ENCODE measurements at places on chromosomes 6 and 20.

DNA sequence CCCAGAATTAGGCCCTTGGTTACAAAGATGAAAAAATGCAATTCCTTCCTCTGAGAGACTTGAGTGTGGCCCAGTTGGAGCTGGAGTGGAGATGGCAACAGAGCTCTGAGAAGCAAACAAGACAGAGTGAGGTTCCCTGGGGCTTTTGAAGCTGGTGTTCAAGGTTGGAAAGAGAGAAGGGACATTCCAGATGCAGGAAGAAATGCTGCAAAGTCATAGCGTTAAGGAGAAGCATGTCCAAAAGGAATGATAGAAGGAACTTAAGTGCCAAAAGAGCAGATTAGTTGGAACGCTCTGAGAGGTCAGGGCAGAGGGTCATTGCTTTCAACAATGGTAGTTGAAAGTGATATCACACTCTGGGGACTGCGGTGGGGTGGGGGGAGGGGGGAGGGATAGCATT is 251.8 kb downstream of the TBC1D7 start:
- DNase-seq = no peak

DNA sequence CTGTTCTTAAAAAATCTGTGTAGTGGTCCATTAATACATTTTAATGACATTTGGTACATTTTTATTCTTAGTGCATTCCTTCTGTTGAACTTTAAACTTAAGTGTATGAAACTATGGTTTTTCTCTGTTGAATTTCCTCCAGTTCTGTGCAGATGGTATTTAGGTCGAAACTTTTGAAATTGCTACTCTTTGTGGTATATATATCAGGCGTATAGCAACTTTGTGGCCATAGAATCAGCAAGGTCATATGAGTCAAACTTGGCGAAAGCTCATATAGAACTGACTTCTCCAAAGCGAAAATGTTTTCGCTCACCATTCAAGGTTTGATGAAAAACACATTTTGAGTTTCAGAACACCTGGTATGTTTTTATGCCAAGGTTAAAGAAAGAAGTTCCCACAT is 93.7 kb downstream of the MAP3K4 start:
- no peak for DNase-seq

- DNase-seq = no peak
Measured at GRCh38 chr6:157271911-157272310, 51.4 kb downstream of the TMEM242 start.

DNA sequence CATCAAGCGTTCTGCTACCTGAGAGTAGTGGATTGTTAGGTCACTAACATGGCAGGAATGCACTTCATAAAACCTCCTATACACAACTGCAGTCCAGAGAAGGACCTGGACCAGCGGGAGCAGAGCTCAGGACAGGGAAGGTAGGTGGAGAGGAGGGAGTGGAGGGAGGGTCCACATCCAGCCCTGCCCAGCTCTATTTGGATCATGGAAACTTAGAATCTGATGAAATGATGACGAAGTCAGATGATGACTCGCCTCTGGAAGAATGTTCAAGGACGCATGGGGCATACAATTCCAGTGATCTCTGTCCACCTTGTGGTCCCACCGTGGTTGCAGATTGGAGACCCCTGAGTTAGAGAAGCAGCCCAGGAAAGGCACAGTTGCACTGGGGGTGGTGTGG is 68.8 kb downstream of the CLIC5 start:
- no peak for DNase-seq

DNA sequence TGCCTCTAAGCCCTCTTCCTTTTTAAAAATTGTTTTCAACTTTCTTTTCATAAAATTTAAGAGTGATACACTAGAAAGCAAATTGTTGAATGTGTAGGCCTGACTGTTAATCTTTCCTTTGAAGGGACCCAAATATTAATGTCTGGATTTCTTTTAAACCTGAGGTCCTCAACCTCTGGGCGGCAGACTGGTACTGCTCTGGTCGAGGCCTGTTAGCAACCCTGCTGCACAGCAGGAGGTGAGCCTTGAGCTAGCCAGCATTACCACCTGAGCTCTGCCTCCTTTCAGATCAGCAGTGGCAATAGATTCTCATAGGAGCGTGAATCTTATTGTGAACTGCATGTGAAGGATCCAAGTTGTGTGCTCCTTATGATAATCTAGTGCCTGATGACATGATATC is 191.2 kb downstream of the MANEA start:
- no peak for DNase-seq

- no peak for DNase-seq
Measured at GRCh38 chr6:166592821-166593220, 6.3 kb upstream of the RAMACL start.

DNA sequence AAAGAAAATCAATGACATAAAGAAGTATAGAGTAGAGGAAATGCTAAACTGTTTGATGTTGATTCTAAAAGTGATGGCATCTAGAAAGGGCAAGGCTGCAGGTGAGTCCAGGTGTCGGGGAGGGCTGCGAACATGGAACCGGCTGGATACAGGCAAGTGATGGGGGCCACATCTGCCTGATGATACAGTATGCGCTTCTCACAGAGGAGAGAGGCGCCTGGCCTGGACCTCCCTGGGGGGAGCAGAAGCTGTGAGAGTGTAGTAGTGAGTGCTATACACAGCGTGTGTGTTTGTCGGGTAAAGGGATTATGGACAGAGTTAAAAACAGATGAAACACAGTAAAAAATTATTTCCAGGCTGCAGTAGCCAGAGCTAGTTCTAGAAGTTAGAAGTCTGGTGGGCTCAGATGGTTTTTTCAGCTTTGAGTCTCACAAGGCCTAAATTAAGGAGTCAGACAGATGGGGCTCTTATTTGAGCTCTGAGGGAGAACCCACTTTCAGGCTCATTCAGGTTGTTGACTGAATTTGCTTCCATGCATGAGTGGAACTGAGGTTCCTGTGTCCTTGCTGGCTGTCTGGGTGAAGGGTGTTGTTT is 195.8 kb upstream of the ARG1 start:
- no peak for DNase-seq

DNA sequence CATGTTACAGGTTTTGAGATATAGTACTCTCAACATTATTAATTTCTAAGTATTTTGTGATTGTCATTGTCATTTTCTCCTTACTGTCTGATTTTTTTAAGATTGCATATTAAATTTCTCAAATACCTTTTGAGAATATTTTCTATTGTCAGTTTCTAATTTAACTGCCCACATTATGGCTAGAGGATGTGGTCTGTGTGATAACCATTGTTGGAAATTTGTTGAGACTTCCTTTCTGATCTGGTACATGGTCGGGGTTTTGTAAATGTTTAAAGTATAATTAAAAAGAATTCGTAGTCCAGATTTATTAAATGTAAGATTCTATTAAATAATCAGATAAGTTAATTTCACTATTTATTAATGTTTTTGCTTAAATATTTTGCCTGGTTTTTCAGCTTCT is 60.1 kb downstream of the SLX4IP start:
- DNase-seq = no peak

DNA sequence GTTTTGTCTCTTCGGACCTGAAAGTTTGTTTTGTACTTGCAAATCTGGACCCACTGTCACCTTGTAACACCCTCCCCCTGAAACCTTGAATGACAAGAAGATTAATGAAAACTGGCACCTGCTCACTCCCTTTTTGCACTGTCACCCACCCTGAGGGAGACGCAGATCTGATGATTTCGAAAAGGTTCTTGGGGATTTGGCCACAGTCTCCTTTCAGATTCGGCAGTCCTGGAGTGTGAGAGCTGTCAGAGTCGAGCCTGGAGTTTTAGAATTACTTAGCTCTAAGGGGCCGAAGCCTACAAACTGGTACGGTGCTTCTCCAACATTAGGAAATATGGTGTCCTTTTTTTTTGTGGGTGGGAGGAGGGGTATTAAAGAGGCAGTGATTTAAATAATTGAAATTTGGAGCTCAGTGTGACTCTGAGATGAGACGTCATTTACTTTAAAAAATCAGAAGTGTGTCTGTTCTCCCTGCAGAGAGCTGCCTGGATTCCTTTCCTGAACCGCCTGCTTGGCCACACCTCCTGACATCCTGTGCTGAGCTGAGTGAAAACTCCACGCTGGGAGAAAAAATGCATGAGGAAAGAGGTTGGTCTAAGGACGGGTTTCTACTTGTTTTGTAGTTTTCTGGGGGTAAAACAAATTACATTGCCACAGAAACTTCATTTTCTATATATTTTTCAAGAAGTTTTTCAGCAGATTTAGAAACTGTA is 447.0 kb upstream of the CDH4 start:
- DNase-seq = no peak

- no peak for DNase-seq
Measured at GRCh38 chr6:170291271-170292110, 613 bp upstream of the DLL1 start.

DNA sequence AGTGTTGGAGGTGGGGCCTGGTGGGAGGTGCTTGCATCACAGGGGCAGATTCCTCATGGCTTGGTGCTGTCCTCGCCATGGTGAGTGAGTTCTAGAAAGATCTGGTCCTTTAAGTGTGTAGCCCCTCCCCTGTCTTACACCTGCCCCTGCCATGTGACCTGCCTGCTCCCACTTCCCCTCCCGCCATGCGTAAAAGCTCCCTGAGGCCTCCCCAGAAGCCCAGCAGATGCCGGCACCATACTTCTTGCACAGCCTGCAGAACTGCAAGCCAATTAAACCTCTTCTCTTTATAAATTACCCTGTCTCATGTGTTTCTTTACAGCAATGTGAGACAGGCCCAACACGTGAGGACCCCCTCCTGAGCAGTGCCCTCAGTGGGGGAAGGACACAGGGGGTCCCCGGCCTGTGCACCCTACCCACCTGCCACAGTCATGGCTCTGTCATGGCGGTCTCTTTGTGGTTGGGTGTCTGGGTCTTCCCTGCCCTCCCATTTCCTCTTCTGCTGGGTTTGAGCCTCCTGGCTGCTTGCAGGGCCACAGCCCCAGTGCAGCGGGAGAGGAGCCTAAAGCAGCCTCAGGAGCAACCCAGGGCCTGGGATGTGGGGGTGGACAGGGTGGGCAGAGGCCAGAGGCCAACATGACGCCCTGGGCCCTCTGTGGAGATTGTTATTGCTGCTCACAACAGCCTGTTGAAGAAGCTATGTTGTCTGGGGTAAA is 87.2 kb upstream of the QKI start:
- DNase-seq = no peak

- DNase-seq = no peak
Measured at GRCh38 chr6:155212106-155212505, 51.7 kb upstream of the CLDN20 start.

GRCh38 chr6:88141561-88142296 is 24.4 kb downstream of the CNR1 start:
- DNase-seq = no peak

DNA sequence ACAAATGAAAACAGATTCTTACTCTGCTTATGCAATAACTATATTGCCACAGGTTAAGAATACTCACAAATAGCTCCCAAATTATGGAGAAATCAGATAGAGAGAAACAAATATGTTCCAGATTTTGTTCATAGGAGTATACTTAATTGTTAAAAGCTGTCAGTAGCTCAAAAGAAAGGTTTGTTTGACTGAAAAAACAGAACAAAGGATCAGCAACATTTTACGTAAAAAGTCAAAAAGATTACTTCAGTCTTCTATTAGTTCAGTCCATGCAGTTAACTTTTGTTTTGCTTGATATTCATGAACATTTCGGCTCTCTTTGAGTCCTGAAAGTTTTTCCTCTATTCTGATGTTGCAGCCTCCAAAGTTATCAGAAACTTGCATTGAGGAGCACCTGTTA is 13.4 kb upstream of the NANP start:
- DNase-seq = no peak

DNA sequence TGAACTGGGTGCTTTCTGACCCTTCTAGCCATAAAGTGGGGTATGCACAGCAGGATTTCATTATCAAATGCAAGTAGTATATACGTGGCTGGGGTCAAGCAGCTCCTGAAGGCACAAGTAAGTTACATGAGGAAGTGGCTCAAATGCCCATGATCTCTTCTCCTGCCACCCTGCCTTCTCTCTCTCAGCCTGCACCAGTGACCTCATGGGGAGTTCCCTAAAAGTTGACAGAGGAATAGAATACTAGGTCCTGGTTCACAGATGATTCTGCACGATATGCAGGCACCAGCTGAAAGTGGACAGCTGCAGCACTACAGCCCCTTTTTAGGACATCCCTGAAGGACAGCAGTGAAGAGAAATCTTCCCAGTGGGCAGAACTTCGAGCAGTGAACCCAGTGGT is 282.0 kb downstream of the BCKDHB start:
- no peak for DNase-seq

- no peak for DNase-seq
Measured at GRCh38 chr6:148208298-148208697, 134.3 kb upstream of the SASH1 start.

DNA sequence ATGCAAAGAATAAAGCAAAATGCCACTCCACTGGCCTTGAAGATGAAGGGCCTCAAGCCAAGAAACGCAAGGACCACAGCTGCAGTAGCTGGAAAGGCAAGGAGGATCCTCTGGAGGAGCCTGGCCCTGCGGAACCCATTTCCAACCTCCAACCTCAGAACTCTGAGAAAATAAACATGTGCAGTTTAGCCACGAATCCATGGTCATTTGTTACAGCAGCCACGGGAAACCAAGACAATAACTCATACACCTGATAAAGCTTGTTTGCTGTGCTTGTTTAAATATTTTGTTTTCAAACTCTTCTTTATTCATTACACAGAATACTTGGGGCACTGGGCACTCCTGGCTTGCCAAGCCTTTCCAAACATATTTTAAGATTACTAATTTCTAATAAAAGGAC is 10.4 kb downstream of the SERPINB6 start:
- no peak for DNase-seq

DNA sequence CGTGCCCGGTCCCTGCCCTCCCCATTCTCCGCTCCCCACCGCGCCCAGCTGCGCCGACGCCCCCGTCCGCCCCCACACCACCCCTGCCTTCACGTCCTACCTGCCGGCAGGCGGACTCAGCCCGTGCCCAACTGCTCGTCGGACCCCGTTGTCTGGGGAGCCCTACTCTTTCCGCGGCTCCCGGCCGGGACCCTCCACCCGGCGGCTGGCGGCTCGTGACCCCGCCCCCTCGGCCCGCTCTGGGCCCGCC is at the start of gene SERAC1:
SERAC1 (minus strand) TSS at position 223 of the 250 bp plus-strand sequence. CDS start 9,899 bp downstream, outside the sequence.
- no peak for DNase-seq

DNA sequence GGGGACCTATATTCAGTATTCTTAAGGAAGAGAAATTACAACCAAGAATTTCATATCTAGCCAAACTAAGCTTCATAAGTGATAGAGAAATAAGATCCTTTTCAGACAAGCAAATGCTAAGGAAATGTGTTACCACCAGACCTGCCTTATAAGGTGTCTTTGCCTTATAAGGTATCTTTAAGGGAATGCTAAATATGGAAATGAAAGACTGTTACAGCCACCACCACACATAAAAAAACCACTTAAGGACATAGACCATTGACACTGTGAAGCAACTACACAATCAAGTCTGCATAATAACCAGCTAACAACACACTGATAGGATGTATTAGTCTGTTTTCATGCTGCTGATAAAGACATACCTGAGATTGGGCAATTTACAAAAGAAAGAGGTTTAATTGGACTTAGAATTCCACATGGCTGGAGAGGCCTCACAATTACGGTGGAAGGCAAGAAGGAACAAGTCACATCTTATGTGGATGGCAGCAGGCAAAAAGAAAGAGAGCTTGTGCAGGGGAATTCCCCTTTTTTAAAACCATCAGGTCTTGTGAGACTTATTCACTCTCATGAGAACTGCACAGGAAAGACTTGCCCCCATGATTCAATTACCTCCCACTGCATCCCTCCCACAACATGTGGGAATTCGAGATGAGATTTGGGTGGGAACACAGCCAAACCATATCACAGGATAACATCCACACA is 119.2 kb upstream of the LAMA2 start:
- DNase-seq = no peak

Data from stimulated activated CD8-positive, alpha-beta memory T cell treated with anti-CD3 and anti-CD28 coated beads, Interleukin-4, amount 100 ng/mL, for 1 hour (primary cell).